Chondrocyte (in vitro differentiated cells): ENCODE measurements at places on chromosomes 3 and 15. TPM values are rescaled to one million over a fixed set of nuclear protein-coding genes. Genes with fewer than 3 reads are reported as not detected.

- H3K4me1 ChIP-seq = peaks cover 20% of the 10 kb centered on the region
- H3K36me3 ChIP-seq = no peaks in the 10 kb centered on the region
- H3K27me3 ChIP-seq = no peaks in the 10 kb centered on the region
- no peak overlapping the region for H3K27ac ChIP-seq
- DNase-seq = no peak
- no peak overlapping the region for H3K4me3 ChIP-seq
These were observed 407.5 kb upstream of the WNT5A start for GRCh38 chr3:55894605-55895004.

The MAP3K13 gene
- total RNA-seq = 18.2 to 30.5 TPM (median 23.2 TPM) in 3 replicates

- H3K27ac ChIP-seq = no peak within 1 kb of the TSS
- DNase-seq = no peak
- peaks cover 14% of the 10 kb centered on the region for H3K4me1 ChIP-seq
- H3K4me3 ChIP-seq = no peak within 1 kb of the TSS
- H3K36me3 ChIP-seq = peaks cover 2% of the 10 kb centered on the region
- peaks cover 46% of the 10 kb centered on the region for H3K27me3 ChIP-seq
These were observed at the start of gene GPR149 for GRCh38 chr3:154430014-154430413. TSS of gene GPR149 (minus strand) at chr3:154430190. CDS start at chr3:154429615, 575 bp downstream.

DNA sequence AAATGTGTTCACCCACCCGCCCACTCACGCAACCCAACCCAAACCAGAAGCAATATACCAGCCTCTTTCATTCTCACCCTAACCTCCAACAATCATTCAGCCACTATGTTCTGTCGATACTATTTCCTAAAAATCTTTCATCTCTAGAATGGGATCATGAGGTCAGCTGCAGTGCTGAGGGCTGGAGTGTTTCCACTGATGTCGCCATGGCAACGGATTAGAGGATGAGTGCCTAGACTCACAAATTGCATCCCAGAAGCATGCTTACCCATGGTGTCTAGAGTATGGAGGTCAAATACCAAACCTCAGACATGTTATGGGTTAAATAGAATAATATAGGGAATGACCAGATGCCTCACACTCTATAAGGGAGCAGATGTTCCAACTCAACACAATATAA, 138.5 kb downstream of the GABRB3 start:
- peaks cover 15% of the 10 kb centered on the region for H3K27me3 ChIP-seq
- H3K27ac ChIP-seq = no peak overlapping the region
- no peaks in the 10 kb centered on the region for H3K4me1 ChIP-seq

DNA sequence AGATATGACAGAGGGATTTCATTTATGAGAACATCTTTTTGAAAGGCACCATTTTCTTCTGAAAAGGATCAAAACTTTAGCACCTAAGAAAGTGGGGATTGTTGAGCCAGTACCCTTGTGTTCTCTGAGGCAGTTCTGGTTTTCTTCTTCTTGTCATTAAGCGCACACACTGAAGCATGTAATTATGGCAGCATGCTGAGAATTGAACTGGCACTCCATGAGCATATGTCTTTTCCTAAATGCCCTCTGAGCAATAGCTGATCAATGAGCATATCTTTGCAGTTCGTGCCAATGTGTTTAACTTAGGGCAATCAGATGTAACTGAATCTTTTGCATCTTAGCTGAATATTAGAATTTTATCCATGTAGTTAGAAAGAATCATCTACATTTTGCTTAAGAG, 53.9 kb upstream of the VGLL3 start:
- DNase-seq = no peak
- no peaks in the 10 kb centered on the region for H3K27me3 ChIP-seq
- H3K4me1 ChIP-seq = no peaks in the 10 kb centered on the region

DNA sequence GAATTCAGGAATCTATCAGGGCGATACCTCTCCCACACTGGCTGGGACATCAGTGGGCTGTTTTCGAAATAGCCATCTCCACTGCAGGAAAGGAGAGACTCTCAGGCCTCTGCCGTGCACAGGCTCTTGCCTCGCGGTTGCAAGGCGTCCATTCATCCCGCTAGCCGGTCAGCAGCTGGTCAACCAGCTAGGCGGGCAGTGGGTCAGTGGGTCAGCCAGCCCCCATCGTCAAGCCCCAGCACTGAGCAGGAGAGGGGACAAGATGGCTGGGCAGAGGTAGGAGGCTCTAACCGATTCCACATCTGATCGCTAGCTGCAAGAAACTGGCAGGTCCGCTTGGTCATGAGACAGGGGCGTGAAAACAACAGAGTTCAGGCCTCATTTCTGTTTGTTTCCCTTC, 45.1 kb downstream of the MUC4 start:
- H3K27ac ChIP-seq = no peak overlapping the region
- DNase-seq = no peak
- H3K36me3 ChIP-seq = no peaks in the 10 kb centered on the region
- H3K27me3 ChIP-seq = peaks cover 2% of the 10 kb centered on the region
- H3K4me3 ChIP-seq = no peak overlapping the region

- H3K4me3 ChIP-seq = no peak overlapping the region
- no peaks in the 10 kb centered on the region for H3K27me3 ChIP-seq
- peaks cover 31% of the 10 kb centered on the region for H3K4me1 ChIP-seq
- peaks cover 6% of the 10 kb centered on the region for H3K36me3 ChIP-seq
- no peak overlapping the region for H3K27ac ChIP-seq
- DNase-seq = no peak
These were observed 9.0 kb downstream of the MAPKBP1 start for GRCh38 chr15:41783296-41783695.

The ITIH3 gene
- total RNA-seq = 3.5 to 17.8 TPM (median 16.9 TPM) in 3 replicates

DNA sequence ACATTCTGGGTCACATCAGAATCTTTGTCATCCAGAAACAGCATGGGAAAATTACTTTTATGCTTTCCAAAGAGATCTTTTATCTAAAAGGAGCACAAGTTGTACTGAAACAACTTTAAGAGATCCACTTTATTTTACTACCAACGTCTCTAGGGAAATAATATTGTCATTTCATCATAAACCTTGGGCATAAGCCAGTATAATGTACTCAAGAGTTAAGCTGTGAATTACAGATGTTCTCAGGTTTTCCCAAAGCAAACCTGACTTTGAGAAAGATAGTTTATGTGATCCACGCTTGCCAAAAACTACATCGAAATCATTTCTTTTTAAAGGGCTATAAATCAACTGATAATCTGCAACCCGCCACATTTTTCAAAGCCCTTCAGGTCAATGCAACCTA, 124.1 kb upstream of the CRBN start:
- no peaks in the 10 kb centered on the region for H3K4me1 ChIP-seq
- H3K27me3 ChIP-seq = no peaks in the 10 kb centered on the region
- H3K36me3 ChIP-seq = no peaks in the 10 kb centered on the region
- no peak overlapping the region for H3K27ac ChIP-seq
- no peak overlapping the region for H3K4me3 ChIP-seq
- DNase-seq = no peak

The TRIM59 gene
- total RNA-seq = 25.3 to 26.7 TPM (median 25.5 TPM) in 3 replicates

DNA sequence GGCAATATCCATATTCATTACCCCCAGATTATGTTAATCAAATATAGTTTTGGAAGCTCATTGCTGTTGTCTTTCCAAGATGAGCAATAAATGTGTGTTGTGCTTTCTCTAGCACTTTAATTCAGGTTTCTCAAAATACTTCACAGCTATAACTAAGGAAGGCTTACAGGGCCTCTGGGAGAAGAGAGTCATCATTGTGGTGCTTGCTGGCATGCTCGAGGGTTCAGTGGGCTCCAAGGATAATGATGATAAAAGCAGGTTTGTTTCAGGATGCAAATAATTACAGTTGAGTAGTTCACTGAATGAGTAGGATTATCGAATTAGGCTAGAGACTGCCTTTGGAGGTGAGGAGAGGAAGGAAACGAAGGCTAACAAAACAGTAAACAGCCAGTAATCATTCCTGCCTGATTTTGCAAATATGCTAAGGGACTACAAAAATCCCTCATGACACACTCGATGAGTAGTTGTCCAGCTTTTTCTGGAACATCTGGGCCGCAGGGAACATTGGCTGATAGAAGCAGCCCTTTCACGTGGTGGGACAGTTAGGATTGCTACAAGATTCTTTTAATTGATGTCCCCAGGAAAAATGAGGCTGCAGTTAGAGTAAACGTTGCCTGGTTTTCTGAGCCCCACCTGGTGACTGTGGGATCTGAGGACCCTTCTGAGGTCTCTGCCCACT, 54.1 kb downstream of the SLC7A14 start:
- no peak overlapping the region for H3K4me3 ChIP-seq
- H3K27ac ChIP-seq = no peak overlapping the region
- no peaks in the 10 kb centered on the region for H3K36me3 ChIP-seq
- H3K4me1 ChIP-seq = peaks cover 2% of the 10 kb centered on the region
- H3K27me3 ChIP-seq = no peaks in the 10 kb centered on the region
- no peak for DNase-seq

The RAD51 gene
- total RNA-seq = 6.9 to 13.0 TPM (median 9.4 TPM) in 3 replicates

The GCNT3 gene
- 0.51 to 0.79 TPM (median 0.70 TPM) in 3 replicates for total RNA-seq

DNA sequence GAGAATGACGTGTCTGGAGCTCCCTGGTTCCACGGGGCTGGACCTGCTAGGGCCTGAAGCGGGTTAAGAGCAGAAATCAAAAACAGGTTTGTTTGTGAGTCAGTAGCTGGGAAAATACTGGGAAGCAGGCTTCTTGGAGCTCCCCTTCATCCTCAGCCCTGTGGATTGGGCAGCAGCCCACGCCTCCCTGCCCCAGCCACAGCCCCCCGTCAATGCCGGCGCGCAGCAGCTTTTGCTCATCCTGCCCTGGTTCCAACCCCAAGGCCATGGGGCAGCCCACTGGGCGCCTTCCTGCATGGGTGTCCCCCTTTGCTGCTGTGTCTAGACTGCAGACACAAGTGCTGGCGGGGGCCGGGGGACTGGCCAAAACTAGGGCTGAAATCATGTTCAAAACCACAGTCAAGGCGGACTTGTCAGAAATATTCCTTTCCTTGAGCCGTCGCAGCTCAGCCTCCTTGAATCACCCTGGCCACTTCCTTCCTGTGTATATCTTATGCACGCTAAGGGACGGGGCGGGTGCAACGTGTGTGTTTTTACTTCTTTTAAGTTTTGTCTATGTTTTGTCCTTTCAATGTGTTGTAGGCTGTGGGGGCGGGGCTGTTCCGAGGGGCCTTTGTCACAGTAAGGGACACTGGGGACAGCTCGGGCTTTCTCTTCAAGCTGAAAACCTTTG, 108.1 kb downstream of the KLF13 start:
- H3K27me3 ChIP-seq = no peaks in the 10 kb centered on the region
- H3K4me3 ChIP-seq = peak overlapping the region; percentile 61
- no peak for DNase-seq
- H3K27ac ChIP-seq = peak overlapping the region; percentile 74

The KLHL40 gene
- total RNA-seq = not detected in 3 replicates

GRCh38 chr15:25435474-25436243, 3.2 kb downstream of the UBE3A start:
- no peaks in the 10 kb centered on the region for H3K27me3 ChIP-seq
- peak overlapping the region; percentile 43 for H3K4me3 ChIP-seq
- no peak for DNase-seq

- peak overlapping the region; percentile 69 for H3K4me3 ChIP-seq
- DNase-seq = peak; percentile 96
- H3K27ac ChIP-seq = peak overlapping the region; percentile 51
- H3K27me3 ChIP-seq = peaks cover 60% of the 10 kb centered on the region
- peaks cover 2% of the 10 kb centered on the region for H3K36me3 ChIP-seq
These were observed 9.9 kb downstream of the ZIC1 start for GRCh38 chr3:147418808-147419701.

- no peak overlapping the region for H3K4me3 ChIP-seq
- peaks cover 5% of the 10 kb centered on the region for H3K27me3 ChIP-seq
- H3K4me1 ChIP-seq = no peaks in the 10 kb centered on the region
- H3K36me3 ChIP-seq = peaks cover 4% of the 10 kb centered on the region
- no peak for DNase-seq
- no peak overlapping the region for H3K27ac ChIP-seq
These were observed 177.1 kb upstream of the CHRNA7 start for GRCh38 chr15:31852933-31853799.

DNA sequence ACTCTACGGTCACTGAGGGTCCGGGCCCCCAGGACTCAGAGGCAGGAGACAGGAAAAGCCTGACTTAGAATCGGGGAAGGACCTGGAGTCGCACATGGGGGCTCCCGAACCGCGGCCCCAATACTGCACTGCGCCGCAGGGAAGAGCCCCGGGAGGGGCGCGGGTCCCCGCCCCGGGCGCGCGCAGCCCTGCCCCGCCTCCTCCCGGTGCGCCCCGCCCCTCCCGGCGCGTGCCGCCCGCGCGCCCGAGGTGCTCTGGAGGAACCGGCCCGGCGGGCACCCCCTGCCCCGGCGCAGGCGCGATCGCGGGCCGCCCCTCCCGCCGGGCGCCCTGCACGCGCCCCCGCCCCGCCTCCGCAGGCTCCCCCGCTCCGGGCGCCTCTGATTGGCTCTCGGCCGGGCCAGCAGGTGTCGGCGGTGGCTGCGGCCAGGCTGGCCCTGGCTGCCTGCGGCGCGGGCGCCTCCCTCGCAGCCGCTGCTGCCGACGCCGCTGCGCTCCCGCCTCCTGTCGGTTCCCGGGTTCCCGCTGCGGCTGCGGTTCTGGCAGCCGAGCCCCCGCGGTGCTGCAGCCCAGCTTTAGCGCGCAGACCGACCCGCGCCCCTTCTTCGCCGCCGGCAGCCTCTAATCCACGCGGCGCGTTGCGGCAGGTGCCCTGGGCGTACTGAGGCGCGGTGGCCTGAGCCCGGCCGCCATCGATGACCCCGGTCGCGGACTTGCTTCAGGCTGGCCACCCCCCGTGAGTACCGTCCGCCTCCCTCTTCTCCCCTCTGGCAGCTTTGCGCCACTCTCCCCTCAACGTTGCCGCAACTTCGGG, at the start of gene MYRIP:
Gene MYRIP, plus strand, starts transcription at position 429 of the 814 bp plus-strand sequence. CDS start 91,208 bp downstream, outside the sequence.
- no peak for DNase-seq
- peaks cover 20% of the 10 kb centered on the region for H3K4me1 ChIP-seq
- H3K27me3 ChIP-seq = peaks cover 51% of the 10 kb centered on the region
- H3K4me3 ChIP-seq = peak within 1 kb of the TSS; percentile 72

GRCh38 chr3:85571835-85572234, 613.0 kb downstream of the CADM2 start:
- H3K4me3 ChIP-seq = no peak overlapping the region
- H3K27ac ChIP-seq = no peak overlapping the region
- DNase-seq = no peak
- H3K27me3 ChIP-seq = no peaks in the 10 kb centered on the region
- peaks cover 26% of the 10 kb centered on the region for H3K4me1 ChIP-seq
- no peaks in the 10 kb centered on the region for H3K36me3 ChIP-seq

The GOLGA6A gene
- total RNA-seq = 0.12 to 0.46 TPM in 2 of 3 replicates, not detected in the other
